ENCODE measurements at places on chromosomes 11 and 22.

DNA sequence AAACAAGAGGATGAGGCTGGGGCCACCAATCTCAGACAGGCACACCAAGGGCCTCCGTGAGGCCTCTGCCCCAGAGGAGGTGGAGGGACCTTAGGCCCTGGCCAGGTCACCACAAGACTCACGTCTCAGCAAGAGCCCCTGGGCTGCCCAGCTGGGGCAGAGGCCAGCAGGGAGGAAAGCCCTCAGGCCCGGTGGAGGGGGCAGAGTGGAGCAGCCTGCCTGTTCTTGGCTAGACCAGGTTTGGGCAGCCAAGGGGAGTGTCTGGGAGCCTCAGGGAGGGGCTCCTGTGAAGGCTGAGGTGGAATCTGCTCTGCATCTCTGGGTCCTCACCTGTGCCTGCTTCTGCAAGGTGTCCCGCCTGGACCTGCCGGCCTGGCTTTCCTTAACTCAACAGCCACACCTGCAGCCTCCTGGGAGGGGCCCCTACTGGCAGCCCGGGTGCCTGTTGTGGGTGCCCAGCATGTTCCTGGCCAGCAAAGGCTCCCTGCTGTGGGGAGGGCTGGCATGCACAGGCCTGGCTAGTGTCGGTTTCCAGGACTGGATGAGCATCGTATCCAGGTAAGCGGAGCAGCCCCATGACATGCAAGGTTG lies 11.9 kb downstream of the TTLL12 start:
- no peak for DNase-seq

GRCh38 chr11:13767471-13767870 lies 99.0 kb downstream of the FAR1 start:
- DNase-seq: no peak

GRCh38 chr22:45223304-45224117 lies 17.2 kb downstream of the KIAA0930 start:
- DNase-seq: no peak

DNA sequence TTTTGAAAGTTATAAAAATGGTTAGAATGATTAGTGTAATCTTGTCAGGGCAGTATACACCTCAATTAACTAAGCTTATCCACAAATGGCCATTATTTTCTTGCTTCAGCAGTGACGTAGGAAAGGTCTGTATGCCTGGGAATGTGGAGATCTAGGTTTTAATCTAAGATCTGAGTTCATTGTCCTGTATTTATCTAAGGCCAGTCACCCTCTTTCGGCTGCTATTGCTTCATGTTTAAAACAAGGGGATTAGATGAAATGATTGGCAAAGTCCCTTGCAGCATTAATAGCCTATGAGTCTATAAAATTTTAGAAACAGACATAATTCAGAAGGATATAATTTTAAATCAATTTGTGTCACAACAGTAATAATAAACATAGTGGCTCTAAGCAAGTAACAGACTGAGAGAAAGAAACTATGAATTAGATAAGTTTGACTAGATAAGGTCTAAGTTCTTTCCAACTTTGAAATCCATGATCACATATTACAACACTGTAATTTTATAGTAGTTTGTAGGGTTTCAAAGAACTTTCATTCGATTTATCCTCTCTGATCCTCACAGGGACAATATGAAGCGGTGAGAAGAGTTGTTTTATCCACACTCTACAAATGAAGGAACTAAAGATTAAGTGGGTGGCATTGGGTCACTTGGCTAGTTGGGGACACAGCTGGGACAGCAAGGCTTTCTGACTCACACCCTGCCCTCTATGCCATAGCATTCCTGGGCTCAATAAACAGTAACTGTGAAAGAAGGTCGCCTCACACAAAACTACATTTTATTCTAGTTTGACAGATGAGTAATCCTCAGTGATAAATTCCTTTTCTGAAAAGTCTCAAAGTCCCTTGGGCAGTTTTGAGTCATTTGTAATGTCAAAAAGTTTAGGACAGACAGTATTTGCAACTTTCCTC lies 60.6 kb upstream of the RDX start:
- peak; percentile 13 for DNase-seq

- peak; percentile 31 for DNase-seq
Measured at GRCh38 chr11:20156876-20157613, 3.2 kb downstream of the DBX1 start.

All from activated T-cell treated with anti-CD3 and anti-CD28 coated beads, Interleukin-2, amount 50 U/mL, for 72 hours (primary cell).